ENCODE measurements at places on chromosomes 3 and 15. TPM values are rescaled to one million over a fixed set of nuclear protein-coding genes. Genes with fewer than 3 reads are reported as not detected.

The NLGN1 gene
- 1.4 TPM for total RNA-seq

GRCh38 chr3:143216709-143217182 is 97.2 kb downstream of the CHST2 start:
- H3K36me3 ChIP-seq: no peaks in the 10 kb centered on the region
- H3K4me1 ChIP-seq: no peaks in the 10 kb centered on the region
- peaks cover 5% of the 10 kb centered on the region for H3K27me3 ChIP-seq
- H3K4me3 ChIP-seq: no peak overlapping the region
- no peak for DNase-seq
- H3K27ac ChIP-seq: no peak overlapping the region

DNA sequence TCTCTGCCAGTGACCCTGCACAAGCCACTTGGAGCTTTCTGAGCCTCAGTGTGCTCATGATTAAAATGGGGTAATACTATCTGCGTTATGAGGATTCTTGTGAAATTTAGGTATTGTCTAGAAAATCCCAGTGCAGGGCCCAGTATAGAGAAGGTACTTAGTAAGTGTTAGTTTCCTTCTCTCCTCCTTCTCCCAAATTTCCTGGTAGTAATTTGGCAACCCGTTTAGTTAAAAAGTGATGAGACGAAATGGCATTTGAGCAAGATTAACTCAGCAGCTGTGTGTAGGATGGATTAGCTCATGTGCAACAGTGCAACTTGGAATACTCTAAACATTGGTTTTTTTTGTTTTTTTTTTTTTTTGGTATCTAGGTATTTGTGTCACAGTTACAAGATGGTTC is 84.6 kb downstream of the SLCO3A1 start:
- DNase-seq: no peak
- H3K36me3 ChIP-seq: no peaks in the 10 kb centered on the region
- H3K27me3 ChIP-seq: no peaks in the 10 kb centered on the region
- no peak overlapping the region for H3K27ac ChIP-seq

DNA sequence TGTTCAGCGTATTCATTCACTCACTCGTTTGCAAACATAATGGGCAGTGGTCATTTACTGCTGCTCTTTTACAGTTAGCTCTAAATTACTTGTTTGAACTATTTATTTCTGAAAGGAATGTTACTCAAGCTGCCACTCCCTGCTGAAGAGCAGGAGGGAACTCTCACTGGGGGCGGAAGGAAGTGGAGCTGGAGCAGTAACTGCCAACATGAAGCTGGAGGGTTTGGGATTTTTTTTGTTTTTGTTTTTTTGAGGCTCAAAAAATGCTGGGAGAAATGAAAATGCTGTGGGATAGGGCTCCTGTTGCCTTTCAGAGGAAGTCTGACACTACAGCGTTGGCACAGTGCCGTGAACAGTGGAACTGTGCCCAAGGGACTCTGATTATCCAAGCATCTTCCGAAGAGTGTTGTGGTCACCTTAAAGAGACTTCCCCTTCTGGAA is 44.1 kb downstream of the SENP2 start:
- H3K27ac ChIP-seq: 0 out of 2 replicates have a peak overlapping the region, but pooled peaks have one; percentile 4
- no peaks in the 10 kb centered on the region for H3K27me3 ChIP-seq
- H3K4me1 ChIP-seq: no peaks in the 10 kb centered on the region
- DNase-seq: no peak
- H3K4me3 ChIP-seq: no peak overlapping the region
- peaks cover 22% of the 10 kb centered on the region for H3K36me3 ChIP-seq

GRCh38 chr3:99407257-99407656 is 231.1 kb upstream of the COL8A1 start:
- no peak overlapping the region for H3K4me3 ChIP-seq
- no peak overlapping the region for H3K27ac ChIP-seq
- no peaks in the 10 kb centered on the region for H3K36me3 ChIP-seq
- no peaks in the 10 kb centered on the region for H3K27me3 ChIP-seq
- H3K4me1 ChIP-seq: no peaks in the 10 kb centered on the region

DNA sequence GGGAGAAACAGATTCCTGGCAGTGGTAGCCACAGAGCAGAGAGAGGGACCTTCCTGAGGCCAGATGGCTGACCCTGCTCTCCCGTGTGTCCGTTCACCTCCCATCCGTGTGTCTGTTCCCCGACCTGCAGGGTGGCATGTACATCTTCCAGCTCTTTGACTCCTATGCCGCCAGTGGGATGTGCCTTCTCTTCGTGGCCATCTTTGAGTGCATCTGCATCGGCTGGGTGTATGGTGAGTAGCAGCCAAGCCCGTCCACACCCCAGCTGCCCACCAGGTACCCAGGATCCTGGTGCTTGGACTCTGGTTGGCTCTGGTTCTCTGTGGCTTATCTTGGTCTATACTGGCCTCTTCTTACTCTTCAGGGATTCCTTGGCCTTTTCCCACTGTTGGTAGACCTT is 59.5 kb upstream of the SLC6A1 start:
- DNase-seq: no peak
- no peak overlapping the region for H3K27ac ChIP-seq
- H3K4me3 ChIP-seq: no peak overlapping the region
- no peaks in the 10 kb centered on the region for H3K36me3 ChIP-seq
- H3K4me1 ChIP-seq: no peaks in the 10 kb centered on the region
- peaks cover 97% of the 10 kb centered on the region for H3K27me3 ChIP-seq

The UQCC5 gene
- 16.5 TPM for total RNA-seq

The ZFAND6 gene
- total RNA-seq: 43.6 TPM

- no peaks in the 10 kb centered on the region for H3K27me3 ChIP-seq
- H3K27ac ChIP-seq: no peak overlapping the region
- peaks cover 4% of the 10 kb centered on the region for H3K36me3 ChIP-seq
Measured at GRCh38 chr3:149908424-149908957, 62.2 kb downstream of the PFN2 start.

DNA sequence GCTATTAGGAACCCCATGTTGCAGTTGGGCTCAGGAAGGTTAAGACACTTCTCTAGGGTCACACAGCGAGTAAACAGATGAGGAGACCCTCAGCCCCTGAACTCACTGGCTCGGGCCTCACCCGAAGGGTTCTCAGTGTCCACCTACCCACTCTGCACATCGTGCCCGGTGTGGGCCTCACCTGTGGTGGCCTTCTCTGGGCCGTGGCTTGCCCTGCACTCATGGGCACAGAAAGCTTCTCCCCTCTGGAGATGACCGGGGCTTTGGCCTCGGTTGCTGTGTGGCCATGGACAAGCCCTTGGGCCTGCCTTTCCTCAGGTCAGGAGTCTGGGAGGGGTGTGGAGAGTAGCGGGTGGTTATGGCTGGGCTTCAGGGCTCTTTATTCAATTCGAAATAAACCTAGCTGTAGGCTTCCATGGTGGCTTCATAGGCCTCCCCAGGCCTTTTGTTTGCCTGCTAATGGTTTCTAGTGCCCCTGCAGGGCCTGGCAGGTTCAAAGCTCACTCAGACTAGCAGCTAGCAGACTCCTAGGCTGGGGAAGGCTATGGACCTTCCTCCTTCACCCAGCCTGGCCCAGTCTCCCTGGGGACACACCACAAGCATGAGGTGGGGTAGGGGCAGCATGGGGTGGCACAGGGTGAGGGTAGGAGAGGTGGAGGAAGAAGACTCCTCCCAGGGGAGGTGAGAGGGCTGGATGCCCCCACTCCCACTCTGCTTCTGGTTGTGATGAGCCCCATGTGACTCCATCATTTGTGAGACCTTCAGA is 103.1 kb downstream of the LINGO1 start:
- H3K27me3 ChIP-seq: no peaks in the 10 kb centered on the region
- no peak overlapping the region for H3K4me3 ChIP-seq
- H3K4me1 ChIP-seq: peaks cover 16% of the 10 kb centered on the region
- no peak overlapping the region for H3K27ac ChIP-seq
- DNase-seq: no peak
- H3K36me3 ChIP-seq: no peaks in the 10 kb centered on the region

GRCh38 chr3:147574621-147575020 is 165.5 kb downstream of the ZIC1 start:
- no peaks in the 10 kb centered on the region for H3K27me3 ChIP-seq
- no peak for DNase-seq
- H3K4me1 ChIP-seq: no peaks in the 10 kb centered on the region
- no peak overlapping the region for H3K27ac ChIP-seq
- H3K36me3 ChIP-seq: no peaks in the 10 kb centered on the region

Measured in PC-9 (cell line).